Heart right ventricle (tissue), 16 donors: ENCODE measurements at places on chromosomes 13 and 19. TPM values are rescaled to one million over a fixed set of nuclear protein-coding genes. Genes with fewer than 3 reads are reported as not detected.

The TRAPPC6A gene
- 16.4 TPM for total RNA-seq

The PSG6 gene
- total RNA-seq = not detected

The FAM216B gene
- 1.3 TPM for total RNA-seq

The ZNF560 gene
- not detected for total RNA-seq

The FOXO1 gene
- total RNA-seq = 18.2 TPM
